ENCODE measurements at places on chromosomes 16 and 17.

GRCh38 chr17:77212833-77213777 is 72.3 kb downstream of the SEC14L1 start:
- DNase-seq, result no peak

DNA sequence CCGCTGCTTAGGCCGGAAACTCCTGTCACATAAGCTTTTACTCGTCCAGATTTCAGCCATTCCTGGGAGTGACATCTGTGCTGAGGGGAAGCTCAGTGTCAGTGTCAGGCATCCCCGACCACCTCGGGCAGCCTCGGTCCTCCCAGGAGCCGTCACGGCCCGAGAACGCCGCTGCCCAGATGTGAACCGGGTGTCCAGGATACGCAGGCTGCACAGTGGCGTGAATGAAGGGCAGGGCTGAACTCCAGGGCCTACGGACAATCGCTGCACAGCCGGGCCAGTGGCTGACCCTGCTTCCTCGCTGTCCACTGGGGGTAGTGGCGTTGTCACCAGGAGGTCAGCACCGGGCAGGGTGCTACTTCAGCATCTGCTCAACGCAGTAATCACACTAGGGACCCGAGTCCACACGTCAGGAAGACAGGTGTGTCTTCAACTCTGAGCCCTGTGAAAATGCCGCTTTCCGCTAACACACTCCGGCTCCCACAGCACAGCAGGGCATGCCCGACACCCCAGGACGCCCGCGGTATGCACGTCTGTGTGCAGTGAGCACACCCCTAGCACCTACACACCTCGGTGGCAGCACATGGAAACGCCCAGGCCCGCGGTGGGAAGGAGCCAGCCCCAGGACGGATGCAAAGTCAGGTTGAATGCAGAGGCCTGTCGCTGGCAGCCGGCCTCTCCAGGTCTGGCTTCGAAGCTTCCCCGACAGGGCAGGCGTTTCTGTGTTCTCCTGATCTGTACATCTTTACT is 3.1 kb downstream of the LMF1 start:
- no peak for DNase-seq

- no peak for DNase-seq
These were observed 253.9 kb downstream of the SLC39A11 start for GRCh38 chr17:72838581-72838980.

- DNase-seq, result no peak
These were observed 12.2 kb downstream of the TSPOAP1 start for GRCh38 chr17:58316260-58316960.

DNA sequence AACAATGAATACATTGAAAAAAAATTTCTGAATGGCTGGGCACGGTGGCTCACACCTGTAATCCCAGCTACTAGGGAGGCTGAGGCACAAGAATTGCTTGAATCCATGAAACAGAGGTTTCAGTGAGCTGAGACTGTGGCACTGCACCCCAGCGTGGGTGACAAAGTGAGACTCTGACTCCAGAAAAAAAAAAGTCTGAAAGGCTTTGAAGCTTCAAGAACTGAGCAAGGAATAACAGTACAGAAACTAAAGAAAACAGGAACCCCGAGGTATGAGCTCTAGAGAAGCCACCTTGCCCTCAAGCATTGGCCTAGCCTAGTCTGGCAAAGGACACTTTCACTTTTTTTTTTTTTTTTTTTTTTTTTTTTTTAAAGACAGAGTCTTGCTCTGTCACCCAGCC is 45.0 kb downstream of the TEX2 start:
- DNase-seq, result no peak

GRCh38 chr16:56038564-56039098 is 152.7 kb upstream of the GNAO1 start:
- DNase-seq, result no peak

GRCh38 chr17:48569240-48569582 is 8.9 kb downstream of the HOXB4 start:
- no peak for DNase-seq

DNA sequence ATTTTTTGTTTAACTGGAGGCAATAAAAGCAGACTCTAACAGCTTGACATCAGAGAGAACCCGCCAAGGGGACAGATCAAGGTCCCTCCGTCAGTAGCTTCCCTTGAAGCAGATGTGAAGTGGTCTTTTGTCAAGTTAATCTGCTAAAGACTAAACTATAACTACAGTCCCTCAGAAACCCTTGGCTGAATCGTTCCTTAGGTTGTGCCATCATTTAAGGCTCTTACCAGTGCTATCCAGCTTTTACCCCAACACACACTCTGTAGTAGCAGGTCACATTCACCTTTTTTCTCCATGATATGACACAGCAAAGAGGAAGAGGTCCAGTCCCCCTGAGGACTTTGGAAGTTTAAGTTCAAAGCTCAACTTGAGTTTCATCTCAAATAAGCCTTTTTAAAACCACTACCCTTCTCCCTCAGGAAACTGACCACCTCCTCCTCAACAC is 49.7 kb downstream of the ERN1 start:
- DNase-seq, result no peak

- DNase-seq, result no peak
These were observed 4.6 kb upstream of the STARD3 start for GRCh38 chr17:39632153-39632941.

DNA sequence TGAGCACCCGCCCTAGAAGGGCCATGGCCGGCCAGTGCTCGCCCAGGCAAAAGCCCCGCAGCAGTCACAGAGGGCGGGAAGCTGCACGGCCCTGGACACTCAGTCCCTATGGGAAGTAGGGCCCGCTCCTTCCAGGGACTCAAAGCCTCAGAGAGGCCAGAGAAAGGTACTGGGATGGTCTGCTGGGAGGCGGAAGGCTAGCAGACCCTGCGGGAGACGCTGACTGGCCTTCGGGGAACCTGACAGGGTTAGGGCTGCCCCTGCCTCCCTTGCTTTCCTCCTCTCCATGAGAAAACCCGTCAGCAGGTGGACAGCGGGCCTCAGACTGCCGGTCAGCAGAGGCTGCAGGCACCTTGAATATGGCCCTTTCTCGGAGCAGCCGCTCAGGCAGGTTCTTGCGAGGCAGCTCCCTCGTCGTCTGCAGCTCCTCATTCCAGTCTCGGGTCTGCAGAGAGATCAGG is 11.5 kb downstream of the CLUH start:
- DNase-seq, result no peak

DNA sequence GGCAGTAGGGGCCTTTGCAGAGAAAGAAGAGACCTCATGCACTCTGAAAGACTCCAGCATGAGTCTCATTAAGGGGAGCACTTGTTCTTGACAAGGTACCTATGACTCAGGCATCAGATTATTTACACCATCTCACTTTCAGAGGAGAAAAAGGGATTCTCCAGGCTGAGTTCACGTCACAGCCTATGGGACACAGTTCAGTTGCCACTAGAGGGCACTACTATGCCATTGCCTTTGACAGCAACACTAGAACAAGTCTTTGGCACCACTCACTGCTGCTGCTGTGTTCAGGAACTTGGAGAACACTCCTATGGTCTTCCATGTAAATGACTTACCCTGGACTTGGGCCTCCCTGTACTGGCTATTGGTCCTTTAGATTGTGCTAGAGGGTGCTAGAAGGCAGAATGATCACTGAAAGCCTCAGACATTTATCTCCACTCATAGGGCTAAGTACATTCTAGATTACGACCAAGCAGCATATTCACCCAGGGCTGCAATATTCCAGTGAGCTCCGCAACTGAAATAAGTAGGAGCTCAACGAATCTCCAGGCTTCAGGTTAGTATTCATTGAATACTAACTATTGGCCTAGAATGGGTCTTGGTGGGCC is 225.1 kb upstream of the CA10 start:
- DNase-seq, result no peak
